ENCODE measurements at places on chromosomes 4 and X. TPM values are rescaled to one million over a fixed set of nuclear protein-coding genes. Genes with fewer than 3 reads are reported as not detected.

Gene KIT
- 1.3 TPM for total RNA-seq

Gene DIPK2B
- total RNA-seq = 0.53 TPM

Gene CSAG3
- not detected for total RNA-seq

Gene PAGE5
- total RNA-seq = not detected

Gene RHOXF2B
- not detected for total RNA-seq

Measured in aortic smooth muscle cell (primary cell).